NCI-H345 (cell line): ENCODE measurements at places on chromosomes 2 and 18.

GRCh38 chr18:63820694-63821093 lies 45.5 kb downstream of the SERPINB7 start:
- DNase-seq: no peak

DNA sequence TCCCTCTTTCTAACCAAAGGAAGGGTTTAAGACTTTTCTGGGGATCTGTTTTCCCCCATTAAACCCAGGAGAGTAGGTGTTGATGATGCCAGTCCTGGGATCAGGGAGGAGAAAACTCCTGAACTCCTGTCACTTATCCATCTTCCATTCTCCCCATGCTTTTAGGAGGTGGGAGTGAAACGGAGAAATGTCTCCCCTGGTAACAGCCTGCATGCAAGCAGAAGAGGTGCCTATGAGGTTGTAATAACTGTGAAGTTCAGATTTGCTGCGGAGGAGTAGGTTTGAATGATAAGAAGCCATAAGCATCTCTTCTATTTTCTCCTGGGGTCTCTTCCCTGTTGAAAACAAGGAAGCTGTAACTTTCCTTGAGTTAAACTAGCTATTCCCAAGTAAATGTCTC lies 150.8 kb downstream of the SLC4A3 start:
- no peak for DNase-seq

DNA sequence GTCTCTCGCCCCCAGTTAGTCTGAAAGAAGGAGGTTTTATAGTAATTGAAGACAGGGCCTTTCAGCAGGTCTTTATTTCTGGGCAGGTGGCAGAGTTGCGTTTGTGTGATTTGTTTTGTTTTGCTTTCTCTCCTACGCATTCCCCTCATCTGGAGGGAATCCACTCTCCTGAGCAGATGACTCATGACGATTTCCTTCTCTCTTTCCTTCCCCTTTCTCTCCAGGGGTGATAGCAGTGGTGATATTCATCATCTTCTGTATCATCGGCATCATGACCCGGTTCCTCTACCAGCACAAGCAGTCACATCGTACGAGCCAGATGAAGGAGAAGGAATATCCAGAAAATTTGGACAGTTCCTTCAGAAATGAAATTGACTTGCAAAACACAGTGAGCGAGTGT lies 888.8 kb downstream of the CNTNAP5 start:
- no peak for DNase-seq

DNA sequence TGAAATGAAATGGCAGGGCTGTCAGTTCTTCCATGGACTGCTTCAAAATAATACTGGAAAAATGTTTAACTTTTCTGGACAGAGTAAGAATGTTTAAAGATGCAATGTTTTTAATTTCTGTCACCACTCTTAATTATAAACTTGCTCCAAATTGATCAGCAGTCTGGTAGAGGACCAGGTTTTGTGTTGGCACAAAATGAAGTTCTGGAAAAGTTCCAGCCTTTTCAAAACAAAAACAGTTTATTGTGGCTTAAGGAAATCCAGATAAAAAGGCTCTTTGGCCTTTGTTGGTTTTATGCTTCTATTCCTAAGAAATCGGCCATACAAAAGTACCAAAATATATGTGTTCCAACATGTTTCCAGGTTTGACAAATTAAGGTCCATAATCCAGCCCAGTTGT lies 48.8 kb downstream of the PTRHD1 start:
- no peak for DNase-seq

GRCh38 chr2:8121022-8121825 lies 560.6 kb upstream of the ID2 start:
- no peak for DNase-seq

DNA sequence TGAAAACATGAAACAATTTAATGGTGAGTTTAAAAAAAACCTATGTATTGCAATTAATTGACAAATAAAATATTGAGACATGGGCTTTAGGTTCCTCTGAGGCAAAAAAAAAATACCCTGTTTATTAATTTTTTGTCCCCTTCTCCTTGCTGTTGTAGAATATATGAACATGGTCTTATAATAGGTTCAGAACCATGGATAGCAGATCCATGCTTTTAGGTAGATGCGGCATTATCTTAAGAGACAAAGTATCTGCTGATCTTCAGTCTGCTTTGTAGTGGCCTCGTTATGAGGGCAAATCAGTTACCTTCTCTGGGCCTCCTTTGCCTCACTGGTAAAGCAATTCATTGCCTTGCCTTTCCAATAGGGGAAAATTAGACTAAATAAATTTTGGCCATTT lies 850.7 kb downstream of the NRXN1 start:
- no peak for DNase-seq

DNA sequence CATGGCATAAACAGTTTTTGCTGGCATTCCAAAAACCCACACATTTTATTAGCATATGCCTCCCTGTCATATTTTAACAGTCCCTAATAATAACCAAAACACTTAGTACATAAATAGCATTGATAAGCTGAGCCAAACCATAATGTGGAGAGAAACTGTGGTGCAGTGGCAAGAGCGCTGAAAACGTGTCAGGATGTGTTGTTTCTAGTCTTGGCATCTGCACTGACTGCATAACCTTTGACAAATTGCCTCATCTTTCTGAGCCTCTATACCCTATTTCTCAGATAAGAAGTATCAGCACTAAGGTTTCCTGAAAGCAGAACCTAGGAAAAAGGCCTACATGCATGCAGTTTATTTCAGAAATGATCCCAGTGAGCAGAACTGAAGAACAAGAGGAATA lies 41.4 kb downstream of the RAD51AP2 start:
- no peak for DNase-seq
